ENCODE measurements at places on chromosomes 6 and 20.

- peak; percentile 24 for DNase-seq
Observed at GRCh38 chr6:132768051-132768517, 10.4 kb upstream of the VNN2 start.

- DNase-seq, result no peak
Observed at GRCh38 chr20:23065266-23066201, 16.1 kb upstream of the THBD start.

GRCh38 chr20:3157817-3158216, 1.8 kb downstream of the FASTKD5 start:
- DNase-seq, result no peak

- no peak for DNase-seq
Observed at GRCh38 chr6:99745651-99746050, 139.0 kb downstream of the PRDM13 start.

GRCh38 chr6:77986380-77987034, 333.7 kb downstream of the MEI4 start:
- DNase-seq, result no peak

GRCh38 chr6:46130666-46131065, 877 bp downstream of the ENPP4 start:
- DNase-seq, result no peak

GRCh38 chr6:149922642-149923326, at the start of gene RAET1G:
RAET1G (minus strand) TSS chr6:149923121; CDS start chr6:149923010, 111 bp downstream.
- peak; percentile 92 for DNase-seq

GRCh38 chr20:20317195-20317594, 50.7 kb upstream of the INSM1 start:
- no peak for DNase-seq

DNA sequence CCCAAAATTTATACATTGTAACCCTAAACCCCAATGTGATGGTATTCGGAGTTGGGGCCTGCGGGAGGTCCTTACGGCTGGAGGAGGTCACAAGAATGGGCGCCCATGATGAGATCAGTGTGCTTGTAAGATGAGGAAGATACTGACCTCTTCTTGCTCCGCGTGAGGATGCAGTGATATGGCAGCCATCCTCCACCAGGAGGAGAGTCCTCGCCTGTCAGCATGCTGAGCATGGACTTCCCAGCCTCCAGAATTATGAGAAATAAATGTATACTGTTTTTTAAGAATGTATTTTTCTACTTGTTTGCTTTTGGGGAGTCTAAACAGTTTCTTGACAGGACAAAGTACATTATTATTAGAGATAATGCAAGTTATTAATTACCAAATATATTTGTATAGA, 8.7 kb upstream of the SYNDIG1 start:
- DNase-seq, result no peak

DNA sequence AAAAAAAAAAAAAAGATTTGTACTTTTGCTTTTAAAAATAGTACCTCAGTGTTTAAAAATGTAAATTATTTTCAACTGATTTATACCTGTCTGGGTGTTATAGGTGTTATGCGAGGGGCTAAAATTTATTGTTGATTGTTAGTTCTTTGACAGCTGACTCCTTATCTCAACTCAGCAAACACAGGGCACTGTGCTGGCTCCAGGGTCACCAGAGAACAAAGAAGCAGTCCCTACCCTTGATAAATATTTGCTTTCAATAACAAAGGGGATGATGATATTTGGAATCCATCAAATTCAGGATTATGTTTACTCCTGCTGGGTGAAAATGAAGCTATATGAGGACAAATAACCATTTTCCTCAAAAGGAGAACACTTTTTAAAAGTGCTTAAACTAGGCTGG, 34.2 kb upstream of the KAT14 start:
- no peak for DNase-seq

DNA sequence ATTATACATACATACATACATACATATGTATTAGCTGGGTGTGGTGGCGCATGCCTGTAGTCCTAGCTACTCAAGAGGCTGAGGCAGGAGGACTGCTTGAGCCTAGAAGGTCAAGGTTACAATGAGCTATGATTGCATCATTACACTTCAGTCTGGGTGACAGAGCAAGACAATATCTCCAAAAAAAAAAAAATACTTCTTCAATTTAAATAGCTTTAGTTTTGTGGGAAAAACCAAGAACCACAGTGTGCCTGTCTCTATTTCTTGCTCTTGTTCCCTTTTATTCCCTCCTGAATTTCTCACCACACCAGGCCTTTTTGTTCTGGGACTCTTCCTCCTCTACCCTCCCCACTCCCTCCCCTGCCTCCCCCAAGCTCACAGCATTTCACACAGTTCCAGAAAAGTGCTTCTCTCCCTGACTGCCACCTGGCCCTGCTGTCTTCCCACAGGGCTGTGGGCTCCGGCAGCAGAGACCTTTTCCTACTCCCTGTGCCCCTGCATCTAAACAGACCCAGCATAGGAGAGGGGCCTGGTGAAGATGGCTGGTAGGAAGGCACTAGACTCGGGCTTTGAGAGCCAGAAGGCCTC, 1.3 kb downstream of the C20orf203 start:
- DNase-seq, result no peak

DNA sequence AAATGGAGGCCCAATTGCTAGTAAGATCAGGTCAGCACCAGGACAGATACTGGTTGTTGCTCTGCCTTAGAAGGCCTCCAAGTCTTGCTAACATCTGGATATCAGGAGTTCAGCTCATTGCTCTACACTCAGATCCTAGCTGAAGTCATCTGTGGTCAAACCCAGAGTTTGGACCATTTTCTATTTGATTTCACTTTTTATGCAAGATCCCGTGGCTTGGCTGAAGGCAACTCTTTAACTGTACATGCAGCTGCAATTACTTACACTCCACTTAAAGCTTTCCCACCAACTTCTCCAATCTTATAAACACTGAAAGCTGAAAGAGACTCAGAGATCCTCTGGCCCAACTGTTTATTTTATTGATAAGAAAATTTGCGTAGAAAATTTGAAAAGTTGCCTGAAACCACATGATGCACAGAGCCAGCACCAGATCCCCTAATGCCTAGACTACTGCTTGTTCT, 2.7 kb downstream of the SLC17A2 start:
- peak; percentile 51 for DNase-seq

GRCh38 chr20:40990542-40991120, 38.0 kb upstream of the TOP1 start:
- peak; percentile 89 for DNase-seq

GRCh38 chr6:20979076-20979475, 444.8 kb downstream of the CDKAL1 start:
- DNase-seq, result no peak

GRCh38 chr6:35018746-35019145, 122.4 kb downstream of the TCP11 start:
- no peak for DNase-seq

GRCh38 chr6:41732591-41733359, 2.6 kb downstream of the TFEB start:
- DNase-seq, result peak; percentile 18
